Breast epithelium (tissue), 4 donors: ENCODE measurements at places on chromosomes 3 and 15.
A peak's percentile ranks its signal among the peaks of the same experiment; 100 is the strongest.

DNA sequence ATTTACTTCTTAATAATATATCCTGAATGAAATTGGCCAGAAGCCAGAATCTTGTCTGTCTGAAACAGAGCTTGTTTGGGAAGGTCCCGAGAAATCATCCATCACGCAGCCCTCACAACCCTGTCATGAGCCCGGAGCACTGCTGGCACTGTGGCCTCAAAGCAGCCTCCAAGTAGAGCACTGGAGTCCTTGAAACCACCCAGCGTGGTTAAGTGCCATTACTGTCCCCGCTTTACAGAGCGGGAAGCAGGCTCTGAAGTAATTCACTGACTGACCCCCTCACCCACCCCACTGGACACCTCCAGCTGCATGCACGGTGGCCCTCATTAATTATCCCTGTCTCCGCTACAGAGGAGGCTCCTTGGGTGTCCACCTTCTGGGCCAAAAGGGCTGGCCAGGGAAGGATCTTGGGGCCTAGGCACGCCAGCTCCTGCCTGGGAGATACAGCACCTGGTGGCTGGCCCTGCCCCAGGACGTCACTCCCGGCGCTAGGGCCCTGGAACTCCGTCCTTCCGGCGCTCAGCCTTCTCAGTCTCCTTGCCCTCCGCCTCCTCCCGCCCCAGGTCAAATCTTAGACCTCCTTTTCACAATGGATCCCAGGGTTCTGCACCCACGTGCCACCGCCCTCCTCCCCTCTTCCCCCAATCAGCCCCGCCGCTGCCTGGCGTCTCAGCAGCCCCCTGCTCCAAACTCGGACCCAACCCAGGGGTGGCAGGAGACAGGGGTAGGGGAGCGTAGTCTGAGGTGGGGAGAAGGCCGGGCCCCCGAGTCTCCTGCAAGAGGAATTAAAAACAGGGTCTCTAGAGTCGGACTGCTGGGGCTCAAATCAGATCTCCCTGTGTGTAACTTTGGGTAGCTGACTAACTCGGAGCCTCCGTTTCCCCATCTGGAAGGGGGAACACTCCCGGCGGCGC is 1.1 kb downstream of the TKT start:
- H3K27me3 ChIP-seq = no peaks in the 10 kb centered on the region
- H3K36me3 ChIP-seq = no peaks in the 10 kb centered on the region
- H3K4me3 ChIP-seq = peak overlapping the region; percentile 91

- H3K4me3 ChIP-seq = no peak overlapping the region
- H3K27me3 ChIP-seq = no peaks in the 10 kb centered on the region
- H3K27ac ChIP-seq = no peak overlapping the region
- no peak for DNase-seq
- H3K4me1 ChIP-seq = no peaks in the 10 kb centered on the region
These were observed 77.0 kb downstream of the ITGA11 start for GRCh38 chr15:68354923-68355322.

DNA sequence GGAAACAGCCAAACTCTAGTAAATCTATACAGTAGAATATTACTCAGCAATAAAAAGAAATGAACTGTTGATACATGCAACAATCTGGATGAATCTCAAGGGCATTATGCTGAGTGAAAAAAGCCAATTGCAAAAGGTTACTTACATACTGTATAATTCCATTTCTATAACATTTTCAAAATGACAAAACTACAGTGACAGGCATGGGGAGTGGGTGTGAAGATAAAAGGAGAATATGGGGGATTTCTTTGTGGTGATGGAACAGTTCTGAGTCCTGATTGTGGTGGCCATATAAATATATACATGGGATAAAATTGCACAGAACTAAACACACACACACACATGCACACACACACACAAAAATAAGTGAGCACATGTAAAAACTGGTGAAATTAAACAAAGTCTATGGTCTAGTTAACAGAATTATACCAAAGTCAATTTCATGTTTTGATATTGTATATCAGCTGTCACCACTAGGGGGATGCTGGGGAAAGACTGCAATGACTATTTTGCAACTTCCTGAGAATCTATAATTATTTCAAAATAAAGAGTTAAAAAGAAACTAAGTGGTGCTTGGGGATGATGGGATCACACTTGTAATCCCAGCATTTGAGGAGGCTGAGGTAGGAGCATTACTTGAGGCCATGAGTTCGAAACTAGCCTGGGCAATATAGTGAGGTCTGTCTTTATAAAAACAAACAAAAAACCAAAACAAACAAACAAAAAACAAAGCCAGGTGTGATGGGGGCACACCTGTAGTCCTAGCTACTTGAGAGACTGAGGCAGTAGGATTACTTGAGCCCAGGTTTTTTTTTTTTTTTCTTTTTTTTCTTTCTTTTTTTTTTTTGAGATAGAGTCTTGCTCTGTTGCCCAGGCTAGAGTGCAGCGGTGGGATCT is 66.0 kb downstream of the SPTSSB start:
- no peak overlapping the region for H3K4me3 ChIP-seq
- H3K27me3 ChIP-seq = no peaks in the 10 kb centered on the region
- H3K4me1 ChIP-seq = no peaks in the 10 kb centered on the region
- H3K27ac ChIP-seq = no peak overlapping the region
- H3K36me3 ChIP-seq = no peaks in the 10 kb centered on the region

DNA sequence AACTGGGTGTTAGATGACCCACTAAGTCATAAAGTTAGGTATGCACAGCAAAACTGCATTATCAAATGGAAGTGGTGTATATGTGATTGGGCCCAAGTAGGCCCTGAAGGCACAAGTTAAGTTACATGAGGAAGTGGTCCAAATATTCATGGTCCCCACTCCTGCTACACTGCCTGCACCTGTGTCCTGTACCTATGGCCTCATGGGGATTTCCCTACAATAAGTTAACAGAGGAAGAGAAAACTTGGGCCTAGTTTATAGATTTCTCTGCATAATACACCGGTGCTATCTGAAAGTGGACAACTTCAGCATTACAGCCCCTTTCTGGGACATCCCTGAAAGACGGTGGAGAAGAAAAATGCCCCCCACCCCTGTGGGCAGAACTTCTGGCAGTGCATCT is 41.5 kb downstream of the STRIT1 start:
- H3K27ac ChIP-seq = no peak overlapping the region
- H3K4me3 ChIP-seq = no peak overlapping the region
- H3K36me3 ChIP-seq = no peaks in the 10 kb centered on the region
- DNase-seq = no peak
- no peaks in the 10 kb centered on the region for H3K27me3 ChIP-seq

- H3K27ac ChIP-seq = no peak overlapping the region
- DNase-seq = peak; percentile 63
- H3K4me3 ChIP-seq = peak overlapping the region; percentile 14
- no peaks in the 10 kb centered on the region for H3K27me3 ChIP-seq
- no peaks in the 10 kb centered on the region for H3K4me1 ChIP-seq
- H3K36me3 ChIP-seq = no peaks in the 10 kb centered on the region
These were observed 57.8 kb downstream of the MAP3K13 start for GRCh38 chr3:185420762-185421161.

GRCh38 chr15:51814606-51815005 is 14.8 kb upstream of the TMOD3 start:
- no peaks in the 10 kb centered on the region for H3K36me3 ChIP-seq
- H3K27ac ChIP-seq = no peak overlapping the region
- no peaks in the 10 kb centered on the region for H3K27me3 ChIP-seq
- no peak overlapping the region for H3K4me3 ChIP-seq
- no peak for DNase-seq
- no peaks in the 10 kb centered on the region for H3K4me1 ChIP-seq

GRCh38 chr15:67446449-67446848 is 74.5 kb upstream of the C15orf61 start:
- DNase-seq = no peak
- no peaks in the 10 kb centered on the region for H3K4me1 ChIP-seq
- no peak overlapping the region for H3K4me3 ChIP-seq
- no peak overlapping the region for H3K27ac ChIP-seq
- H3K36me3 ChIP-seq = no peaks in the 10 kb centered on the region

DNA sequence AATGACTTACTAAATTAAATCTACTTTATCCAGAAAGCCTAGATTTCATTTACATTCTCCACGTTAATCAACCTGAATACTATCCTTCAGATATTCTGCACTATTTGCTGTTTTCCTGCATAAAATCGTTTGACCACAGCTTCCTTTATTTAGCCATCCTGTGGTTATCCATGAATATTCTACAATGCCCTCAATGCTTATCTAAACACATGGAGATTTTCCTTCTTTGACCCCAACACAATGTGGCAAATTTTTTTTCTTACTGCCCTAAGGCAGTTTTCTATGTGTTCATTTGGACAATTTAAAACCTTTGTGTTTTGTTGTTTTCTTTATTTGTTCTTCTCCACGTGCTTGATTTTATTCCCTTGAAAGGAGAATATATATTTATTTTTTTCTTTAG is 495.5 kb upstream of the ROBO1 start:
- H3K4me1 ChIP-seq = no peaks in the 10 kb centered on the region
- no peaks in the 10 kb centered on the region for H3K36me3 ChIP-seq
- no peak overlapping the region for H3K4me3 ChIP-seq
- no peaks in the 10 kb centered on the region for H3K27me3 ChIP-seq
- no peak for DNase-seq

DNA sequence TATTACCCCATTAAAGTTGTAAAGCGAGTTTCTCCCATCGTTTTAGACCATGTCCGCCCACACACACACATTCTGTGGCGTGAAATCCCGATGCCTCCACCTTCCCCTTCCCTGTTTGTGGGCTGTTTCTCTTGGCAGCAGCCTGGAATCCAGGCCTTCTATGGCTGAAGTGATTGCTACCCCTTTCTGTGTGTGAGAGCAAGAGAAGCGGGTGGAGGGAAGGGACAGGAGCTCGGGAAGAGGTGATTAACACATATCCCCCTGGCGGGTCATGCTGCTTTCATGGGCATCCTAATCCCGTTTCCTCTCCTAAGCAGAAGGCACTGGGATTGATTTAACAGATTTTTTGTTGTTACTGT is 283.8 kb upstream of the RGMA start:
- H3K27me3 ChIP-seq = peaks cover 4% of the 10 kb centered on the region
- H3K4me3 ChIP-seq = no peak overlapping the region
- H3K36me3 ChIP-seq = no peaks in the 10 kb centered on the region
- no peaks in the 10 kb centered on the region for H3K4me1 ChIP-seq

DNA sequence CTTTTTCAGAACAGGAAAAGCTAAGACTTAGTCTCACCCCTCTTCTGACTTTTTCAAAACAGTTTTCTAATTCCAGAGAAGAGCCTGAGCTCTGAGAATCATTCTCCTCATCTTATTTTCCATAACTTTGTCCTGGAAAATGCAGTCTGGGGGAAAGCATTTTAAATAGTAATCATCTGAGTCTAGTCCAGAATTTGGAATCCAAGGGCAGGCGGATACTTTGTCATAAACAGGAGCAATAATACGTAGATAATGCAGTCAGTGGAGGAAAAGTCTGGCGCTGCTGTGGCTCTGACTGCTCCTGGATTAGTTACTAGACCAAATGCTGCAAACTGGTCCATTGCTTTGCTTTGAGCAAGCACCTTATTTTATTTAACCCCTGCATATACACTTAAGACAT is 285.0 kb downstream of the THSD4 start:
- no peak overlapping the region for H3K4me3 ChIP-seq
- H3K27me3 ChIP-seq = no peaks in the 10 kb centered on the region
- no peak for DNase-seq
- H3K36me3 ChIP-seq = no peaks in the 10 kb centered on the region
- no peaks in the 10 kb centered on the region for H3K4me1 ChIP-seq

DNA sequence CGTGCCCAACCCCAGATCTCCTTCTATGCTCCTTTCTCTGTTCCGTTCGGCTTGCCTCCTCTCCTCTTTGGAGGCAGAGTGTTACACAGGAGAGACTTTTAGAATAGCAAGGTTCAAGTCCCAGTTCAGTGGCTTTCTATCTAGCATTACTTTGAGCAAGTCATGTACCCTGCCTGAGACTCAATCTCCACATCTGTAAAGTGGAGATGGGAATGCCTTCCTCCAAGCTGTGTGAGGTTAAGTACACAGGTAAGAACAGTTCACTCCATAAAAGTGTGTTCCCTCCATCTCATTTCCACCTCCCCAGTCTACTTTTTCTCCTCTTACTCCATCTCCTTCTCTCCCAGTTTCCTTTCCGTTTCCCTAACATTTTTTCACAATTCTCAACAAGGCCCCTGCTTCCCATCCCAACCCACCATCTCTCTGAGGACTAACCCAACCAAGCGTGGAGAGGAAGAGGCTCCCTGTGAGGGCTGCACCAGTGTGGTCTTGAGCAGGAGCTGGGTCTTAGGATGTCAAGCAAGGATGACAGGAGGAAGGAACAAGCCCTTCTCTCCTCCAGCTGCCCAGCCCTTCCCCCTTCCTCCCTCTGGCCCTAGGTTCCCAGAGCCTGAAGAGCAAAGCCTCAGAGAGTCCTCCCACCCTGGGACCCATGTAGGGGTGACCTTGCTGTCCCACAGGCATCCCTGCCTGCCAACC is 6.4 kb downstream of the ATP8B4 start:
- no peak for DNase-seq
- no peaks in the 10 kb centered on the region for H3K27me3 ChIP-seq
- no peaks in the 10 kb centered on the region for H3K36me3 ChIP-seq
- H3K4me3 ChIP-seq = no peak overlapping the region
- no peak overlapping the region for H3K27ac ChIP-seq

- no peak overlapping the region for H3K4me3 ChIP-seq
- H3K4me1 ChIP-seq = no peaks in the 10 kb centered on the region
- H3K27ac ChIP-seq = no peak overlapping the region
- no peaks in the 10 kb centered on the region for H3K27me3 ChIP-seq
- no peaks in the 10 kb centered on the region for H3K36me3 ChIP-seq
These were observed 81.6 kb downstream of the MCTP2 start for GRCh38 chr15:94312946-94313345.

GRCh38 chr15:60264088-60264487 is 133.7 kb downstream of the ANXA2 start:
- no peaks in the 10 kb centered on the region for H3K27me3 ChIP-seq
- no peak for DNase-seq
- no peaks in the 10 kb centered on the region for H3K36me3 ChIP-seq
- no peak overlapping the region for H3K27ac ChIP-seq

DNA sequence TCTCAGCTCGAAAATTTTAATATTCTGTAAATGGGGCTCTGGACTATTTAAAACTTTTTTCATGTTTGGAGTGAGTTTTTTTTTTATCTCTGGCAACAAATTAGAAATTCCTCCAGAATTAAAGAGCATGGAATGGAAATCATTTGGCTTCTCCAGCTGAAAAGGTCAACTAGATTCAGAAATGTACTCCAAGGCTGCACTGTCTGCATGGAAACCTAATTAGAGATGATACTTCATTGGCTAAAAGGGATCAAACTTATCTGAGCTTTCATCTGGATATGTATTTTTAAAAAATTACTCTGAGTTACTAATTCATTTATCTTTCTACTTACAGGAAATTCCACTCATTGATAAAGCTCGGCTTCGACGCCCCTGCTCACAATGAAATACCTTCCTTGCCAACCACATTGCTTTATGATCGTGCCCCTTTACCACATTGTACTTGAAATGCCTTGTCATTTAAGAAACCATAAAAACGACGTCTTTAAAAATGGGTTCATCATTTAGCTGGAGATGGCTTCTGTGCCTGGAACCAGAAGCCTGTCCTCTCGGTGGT is 285.5 kb upstream of the ICE2 start:
- H3K36me3 ChIP-seq = no peaks in the 10 kb centered on the region
- DNase-seq = no peak
- no peak overlapping the region for H3K27ac ChIP-seq
- H3K4me3 ChIP-seq = no peak overlapping the region
- H3K4me1 ChIP-seq = no peaks in the 10 kb centered on the region
- H3K27me3 ChIP-seq = no peaks in the 10 kb centered on the region
